ENCODE measurements at places on chromosomes 5 and 9. TPM values are rescaled to one million over a fixed set of nuclear protein-coding genes. Genes with fewer than 3 reads are reported as not detected.

- DNase-seq = no peak
These were observed 539 bp downstream of the POC5 start for GRCh38 chr5:75716715-75717081.

DNA sequence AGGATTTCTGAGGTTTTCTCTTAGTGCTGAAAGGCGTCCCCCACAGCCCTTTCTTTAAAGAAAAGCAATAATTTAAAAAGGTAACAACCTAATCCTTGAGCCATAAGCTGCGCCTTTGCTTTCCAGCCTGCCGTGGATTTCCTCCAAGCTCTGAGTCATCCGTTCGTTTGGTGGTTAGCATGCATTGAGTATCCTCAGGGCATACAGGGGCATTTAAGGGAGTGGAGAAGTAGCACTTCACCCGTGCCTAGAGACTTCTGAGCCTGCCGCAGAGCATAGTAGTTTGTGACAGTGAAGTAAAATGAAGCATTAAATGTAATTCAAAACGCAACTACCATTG, 892 bp upstream of the TNC start:
- peak; percentile 93 for DNase-seq

DNA sequence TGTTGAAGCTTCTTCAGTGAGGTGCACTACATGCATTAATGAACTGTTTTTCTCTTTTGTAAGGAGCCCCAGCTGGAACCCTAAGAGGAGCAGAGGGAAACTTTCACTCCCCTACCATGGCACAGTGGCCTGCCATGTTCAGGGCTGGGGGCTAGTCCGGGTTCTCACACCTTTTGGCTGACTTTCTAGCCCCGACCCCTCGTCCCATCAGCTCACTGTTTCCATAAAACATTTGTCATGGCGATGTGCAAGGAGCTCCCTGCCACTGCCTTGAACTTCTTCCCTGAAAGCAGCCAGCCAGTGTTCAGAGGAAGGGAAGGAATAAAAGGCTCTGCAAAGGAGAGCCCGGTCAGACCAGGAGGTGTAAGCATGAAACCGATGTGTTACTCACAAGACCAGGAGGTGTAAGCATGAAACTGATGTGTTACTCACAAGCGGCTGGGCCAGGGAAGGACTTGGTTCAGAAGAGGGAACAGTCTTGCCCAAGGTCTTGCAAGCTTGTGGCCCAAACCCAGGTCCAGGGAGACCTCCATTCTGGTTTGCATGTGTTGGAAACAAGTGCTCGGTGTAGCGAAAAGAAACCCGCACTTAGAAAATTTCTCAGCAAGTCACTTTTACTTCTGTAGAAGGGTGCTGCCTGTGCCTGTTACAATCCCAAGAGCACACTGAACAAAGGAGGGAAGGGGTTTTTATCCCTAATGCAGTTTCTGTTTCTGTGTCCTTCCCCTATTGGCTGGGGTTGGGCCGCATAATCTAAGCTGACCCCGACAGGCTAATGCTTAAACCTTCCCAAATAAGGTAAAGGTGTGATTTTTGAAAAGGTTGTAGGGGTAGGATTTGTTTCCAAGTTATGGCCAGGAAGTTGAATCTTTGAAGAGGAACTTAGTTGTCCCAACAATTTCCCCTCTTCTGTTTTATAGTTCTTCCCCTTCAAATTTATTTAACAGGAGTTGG, 3.4 kb upstream of the ABO start:
- DNase-seq = no peak

- DNase-seq = no peak
These were observed 49.2 kb downstream of the ANXA1 start for GRCh38 chr9:73200694-73201452.

GRCh38 chr5:1831677-1832313, 30.6 kb downstream of the NDUFS6 start:
- DNase-seq = no peak

- DNase-seq = no peak
These were observed 85.4 kb downstream of the TRIM36 start for GRCh38 chr5:115084246-115084793.

DNA sequence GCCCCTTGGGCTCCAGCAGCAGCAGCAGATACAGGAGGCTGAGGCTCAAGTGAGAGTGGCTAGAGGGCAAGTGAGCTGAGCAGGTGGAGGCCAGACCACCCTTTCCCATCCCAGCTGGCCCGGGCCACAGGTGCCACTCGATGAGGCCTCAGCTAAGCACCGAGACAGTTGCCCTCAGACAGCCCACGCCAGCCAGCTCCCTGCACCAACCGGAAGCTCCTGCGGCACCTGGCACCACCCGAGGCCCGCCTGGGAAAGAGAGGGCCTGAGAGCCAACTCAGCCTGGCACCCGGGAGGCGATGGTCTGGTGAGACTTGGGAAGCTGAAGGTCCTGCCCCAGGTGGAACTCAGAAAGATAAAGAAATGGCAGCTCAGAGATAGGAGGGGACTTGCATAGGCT, 28.3 kb upstream of the TTLL11 start:
- DNase-seq = no peak

GRCh38 chr5:80215523-80215922, 40.3 kb downstream of the SERINC5 start:
- DNase-seq = no peak

DNA sequence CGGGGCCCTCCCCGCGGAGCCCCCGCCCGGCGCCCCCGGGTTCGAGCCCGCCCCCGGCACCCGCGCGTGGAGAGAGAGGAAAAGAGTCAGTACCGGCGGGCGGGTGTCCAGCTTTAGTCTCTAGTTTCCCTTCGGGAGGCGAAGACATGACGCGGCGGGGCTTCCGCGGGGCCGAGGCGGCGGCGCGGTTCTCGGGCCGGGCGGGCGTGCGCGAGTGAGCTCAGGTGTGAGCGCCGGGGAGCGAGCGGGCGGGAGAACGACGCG, 181 bp downstream of the DAP start:
- no peak for DNase-seq

GRCh38 chr5:50667653-50668595, 1.5 kb downstream of the PARP8 start:
- DNase-seq = peak; percentile 79

- DNase-seq = no peak
These were observed 51.7 kb downstream of the UBAP1 start for GRCh38 chr9:34230556-34230955.

- DNase-seq = no peak
These were observed 27.0 kb upstream of the AGGF1 start for GRCh38 chr5:77003246-77003645.

DNA sequence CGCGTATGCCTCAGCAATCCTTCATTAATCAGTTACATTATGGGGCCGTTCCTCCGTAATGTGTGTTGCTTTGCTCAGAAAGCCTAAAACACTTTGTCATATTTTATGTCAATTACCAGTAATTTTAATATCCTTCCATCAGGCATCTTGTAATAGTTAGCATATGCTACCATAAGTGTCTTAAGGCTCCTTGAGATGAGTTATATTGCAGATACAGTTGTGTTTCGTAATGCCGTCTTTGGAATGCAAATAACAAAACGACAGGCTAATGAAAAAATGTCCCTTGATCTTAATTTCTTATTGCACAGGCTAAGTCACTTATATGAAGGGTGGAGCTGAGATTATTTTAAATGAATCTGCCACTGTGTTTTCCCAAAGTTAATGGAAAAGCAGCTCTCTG, 50.5 kb downstream of the TBCA start:
- no peak for DNase-seq

- DNase-seq = no peak
These were observed 801.3 kb downstream of the CDH12 start for GRCh38 chr5:22051881-22052280.

GRCh38 chr5:17655921-17656320, 21.7 kb downstream of the TAF11L14 start:
- DNase-seq = no peak

DNA sequence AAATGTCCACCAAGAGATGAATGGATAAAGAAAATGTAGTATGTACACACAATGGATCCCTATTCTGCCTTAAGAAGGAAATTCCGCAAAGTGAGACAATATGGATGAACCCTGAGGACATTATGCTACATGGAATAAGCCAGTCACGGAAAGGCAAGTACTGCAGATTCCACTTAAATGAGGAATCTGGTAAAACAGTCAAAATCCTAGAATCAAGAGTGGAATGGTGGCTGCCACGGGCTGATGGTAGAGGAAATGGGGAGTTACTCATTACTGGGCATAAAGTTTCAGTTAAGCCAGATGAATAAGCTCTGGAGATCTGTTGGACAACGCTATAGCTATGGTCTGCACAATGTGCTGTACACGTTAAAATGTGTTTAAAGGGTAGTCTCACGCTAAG, 47.2 kb downstream of the STK10 start:
- no peak for DNase-seq

DNA sequence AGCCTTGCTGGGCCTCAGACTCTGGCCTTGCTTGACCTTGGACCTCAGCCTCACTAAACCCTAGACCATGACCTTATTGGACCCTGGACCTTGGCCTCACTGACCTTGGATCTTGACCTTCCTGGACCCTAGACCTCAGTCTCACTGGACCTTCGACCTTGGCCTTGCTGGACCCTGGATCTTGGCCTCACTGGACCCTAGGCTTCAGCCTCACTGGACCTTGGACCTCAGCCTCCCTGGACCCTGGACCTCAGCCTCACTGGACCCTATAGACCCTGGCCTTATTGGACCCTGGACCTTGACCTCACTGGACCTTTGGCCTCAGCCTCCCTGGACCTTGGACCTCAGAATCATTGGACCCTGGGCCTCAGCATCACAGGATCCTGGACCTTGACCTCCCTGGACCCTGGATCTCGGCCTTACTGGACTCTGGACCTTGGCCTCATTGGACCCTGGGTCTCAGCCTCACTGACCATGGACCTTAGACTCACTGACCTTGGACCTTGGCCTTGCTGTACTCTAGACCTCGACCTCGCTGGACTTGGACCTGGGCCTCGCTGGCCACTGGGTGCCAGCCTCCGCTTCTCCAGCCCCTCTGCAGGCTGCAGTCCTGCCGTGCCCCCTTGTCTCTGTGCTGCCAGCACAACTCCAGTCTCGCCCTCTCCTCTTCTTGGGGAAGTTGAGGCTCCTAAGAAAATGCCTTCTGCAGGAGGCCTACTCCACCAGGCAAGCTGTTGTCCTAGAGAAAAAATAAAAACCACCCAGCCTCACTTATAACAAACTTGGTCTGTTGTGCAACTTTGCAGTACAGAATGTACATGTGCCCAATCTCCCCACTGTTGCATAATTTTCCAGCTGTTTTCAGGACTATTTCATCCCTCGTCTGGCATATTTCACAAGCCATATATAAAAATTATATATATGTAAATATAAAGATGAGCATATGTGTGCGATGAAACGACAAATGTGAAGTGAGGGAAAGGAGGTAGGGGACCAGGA, 11.0 kb upstream of the ADAMTS2 start:
- no peak for DNase-seq

GRCh38 chr9:137432687-137433348, 8.3 kb downstream of the ENTPD8 start:
- no peak for DNase-seq

DNA sequence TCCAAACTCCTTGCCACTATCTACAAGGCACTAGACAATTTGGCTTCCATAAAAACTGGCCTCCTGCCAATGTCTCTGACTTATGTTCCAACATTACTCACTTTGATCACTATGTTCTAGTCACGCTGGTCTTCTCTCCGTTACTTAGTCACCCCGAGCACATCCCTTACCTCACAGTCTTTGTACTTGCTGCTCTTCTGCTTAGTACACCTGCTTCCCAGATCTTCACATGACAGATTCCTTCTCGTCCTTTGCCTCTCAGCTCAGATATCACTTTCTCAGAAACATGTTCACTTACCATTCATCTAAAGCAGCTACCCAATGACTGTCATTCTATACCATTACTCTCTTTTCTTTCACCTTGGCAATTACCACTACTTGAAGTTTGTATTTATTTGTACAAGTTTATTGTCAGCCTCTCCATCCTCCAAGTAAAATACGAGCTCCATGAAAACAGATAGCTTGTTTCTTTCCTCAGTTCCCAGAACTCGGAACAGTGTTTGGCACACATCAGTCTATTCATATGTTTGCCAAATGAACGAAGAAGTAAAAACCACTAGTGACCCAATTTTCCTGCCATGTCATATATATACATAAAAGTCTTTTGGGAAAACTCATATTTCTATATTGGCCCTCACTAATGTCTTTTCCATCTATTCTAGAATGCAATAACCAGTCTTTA, 5.9 kb upstream of the SLC22A5 start:
- no peak for DNase-seq

DNA sequence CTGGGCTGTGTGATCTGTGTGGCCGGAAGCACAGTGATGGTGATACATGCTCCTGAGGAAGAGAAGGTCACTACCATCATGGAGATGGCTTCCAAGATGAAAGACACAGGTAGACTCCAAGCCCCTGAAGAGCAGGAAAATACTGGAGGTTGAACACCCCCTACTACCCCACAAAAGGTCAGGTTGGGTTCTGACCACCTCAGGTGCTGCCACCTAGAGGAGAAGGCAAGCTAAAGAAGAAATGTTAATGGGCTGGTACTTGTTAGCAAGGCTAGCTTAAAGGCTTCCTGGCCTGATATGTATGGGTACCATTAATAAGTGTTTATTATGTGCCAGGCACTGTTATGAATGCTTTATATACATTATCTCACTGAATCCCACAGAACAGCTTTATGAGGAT, 11.7 kb downstream of the NIPAL4 start:
- no peak for DNase-seq

DNA sequence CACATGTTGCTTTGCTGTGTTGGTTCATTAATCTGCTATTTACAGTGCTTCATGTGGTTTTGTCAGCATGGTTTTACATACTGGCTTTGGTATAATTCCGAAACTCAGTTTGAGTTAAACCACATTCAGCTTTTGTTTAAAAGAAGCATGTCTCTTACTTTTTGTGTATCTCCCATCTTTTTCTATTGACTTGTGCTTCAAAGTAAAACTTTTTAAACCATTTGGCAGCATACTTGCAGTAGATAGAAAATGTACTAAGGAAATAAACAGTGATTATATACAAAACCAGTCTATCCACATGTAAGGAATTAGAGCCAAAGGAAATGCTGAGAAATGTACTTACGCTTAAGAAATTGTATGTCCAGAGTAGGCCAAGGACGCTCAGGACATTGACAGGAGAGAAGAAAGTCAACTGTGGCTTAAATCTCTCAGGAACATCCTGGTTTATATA, 286.9 kb downstream of the ARHGEF28 start:
- no peak for DNase-seq

DNA sequence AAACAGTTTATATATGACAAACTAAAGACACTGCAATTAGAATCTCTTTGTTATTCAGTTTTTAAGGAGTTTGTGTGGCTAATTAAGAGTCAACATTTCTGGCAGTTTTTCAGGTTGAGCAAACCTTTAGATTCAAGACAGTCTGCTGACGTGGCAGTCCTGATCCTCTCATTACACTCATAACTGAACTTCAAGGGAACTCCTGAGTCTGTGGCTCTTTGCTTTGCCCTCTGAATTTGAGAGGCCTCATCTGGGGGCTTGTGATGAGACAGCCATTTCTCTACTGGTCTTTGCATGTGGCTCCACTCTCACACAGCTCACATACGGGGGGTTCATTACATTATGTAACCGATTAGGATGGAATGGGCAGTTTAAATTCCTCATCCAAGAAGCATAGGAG, 182.9 kb upstream of the MEF2C start:
- no peak for DNase-seq

- no peak for DNase-seq
These were observed 243.8 kb upstream of the ZNF462 start for GRCh38 chr9:106619211-106619610.

GRCh38 chr5:127492854-127493738, 24.3 kb upstream of the PRRC1 start:
- no peak for DNase-seq

Gene C5orf46
- not detected for total RNA-seq

Gene ZBTB6
- total RNA-seq = 7.1 TPM

Gene SLC25A2
- total RNA-seq = not detected

Gene TPM2
- 8,131 TPM for total RNA-seq

Gene CER1
- not detected for total RNA-seq

Gene ANGPTL2
- total RNA-seq = 112 TPM

Gene TOR2A
- 7.3 TPM for total RNA-seq

Gene SV2C
- 0.33 TPM for total RNA-seq

Gene RAPGEF1
- total RNA-seq = 58.2 TPM
